CD8-positive, alpha-beta memory T cell (primary cell): ENCODE measurements at places on chromosomes 1 and 21.

DNA sequence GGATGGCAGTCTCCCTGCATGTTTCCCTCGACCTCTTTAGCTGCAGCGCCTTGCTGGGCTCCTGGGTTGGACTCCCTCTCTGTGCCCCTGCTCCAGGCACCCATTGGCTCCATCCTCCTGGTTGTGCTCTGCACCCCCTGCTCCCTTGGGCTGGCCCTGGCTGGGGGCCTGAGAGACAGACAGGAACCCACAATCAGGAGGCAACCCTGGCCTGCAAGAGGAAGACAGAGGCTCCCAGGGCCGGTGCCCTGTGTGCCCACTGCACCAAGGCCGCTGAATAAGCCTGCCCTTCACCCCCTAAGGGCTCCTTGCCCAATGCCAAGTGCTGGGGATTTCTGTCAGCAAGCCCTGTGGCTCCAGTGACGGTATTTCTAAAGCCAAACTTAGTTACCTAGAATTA, 31.5 kb upstream of the LHX4 start:
- no peak for DNase-seq

GRCh38 chr1:232968965-232969364, 18.6 kb downstream of the NTPCR start:
- DNase-seq = no peak

DNA sequence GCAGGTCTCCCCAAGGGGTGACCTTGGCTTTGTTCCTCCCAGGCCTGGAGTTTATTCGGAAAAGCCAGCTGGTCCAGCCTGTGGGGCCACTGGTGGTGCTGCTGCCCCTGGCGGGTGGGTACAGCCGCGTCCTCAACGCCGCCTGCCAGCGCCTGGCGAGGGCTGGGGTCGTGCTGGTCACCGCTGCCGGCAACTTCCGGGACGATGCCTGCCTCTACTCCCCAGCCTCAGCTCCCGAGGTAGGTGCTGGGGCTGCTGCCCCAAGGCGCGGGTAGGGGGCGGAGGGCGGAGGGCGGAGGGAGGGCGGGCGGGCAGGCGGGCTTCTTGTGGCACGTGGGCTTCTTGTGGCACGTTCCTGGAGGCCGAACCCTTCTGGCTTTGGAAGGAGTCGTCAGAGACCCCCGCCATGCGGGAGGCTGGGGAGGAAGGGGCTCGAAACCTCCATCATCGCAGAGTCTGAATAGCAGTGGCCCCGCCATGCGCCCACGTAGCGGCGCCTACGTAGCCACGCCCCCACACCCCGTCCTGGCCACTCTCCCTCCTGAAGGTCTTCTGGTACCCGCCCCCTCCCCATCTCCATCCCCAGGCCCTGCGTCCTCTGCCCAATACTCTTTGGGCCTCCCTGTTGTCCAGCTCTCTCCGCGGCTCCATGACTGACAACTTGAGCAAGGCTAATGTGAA, 16.7 kb downstream of the PCSK9 start:
- no peak for DNase-seq

DNA sequence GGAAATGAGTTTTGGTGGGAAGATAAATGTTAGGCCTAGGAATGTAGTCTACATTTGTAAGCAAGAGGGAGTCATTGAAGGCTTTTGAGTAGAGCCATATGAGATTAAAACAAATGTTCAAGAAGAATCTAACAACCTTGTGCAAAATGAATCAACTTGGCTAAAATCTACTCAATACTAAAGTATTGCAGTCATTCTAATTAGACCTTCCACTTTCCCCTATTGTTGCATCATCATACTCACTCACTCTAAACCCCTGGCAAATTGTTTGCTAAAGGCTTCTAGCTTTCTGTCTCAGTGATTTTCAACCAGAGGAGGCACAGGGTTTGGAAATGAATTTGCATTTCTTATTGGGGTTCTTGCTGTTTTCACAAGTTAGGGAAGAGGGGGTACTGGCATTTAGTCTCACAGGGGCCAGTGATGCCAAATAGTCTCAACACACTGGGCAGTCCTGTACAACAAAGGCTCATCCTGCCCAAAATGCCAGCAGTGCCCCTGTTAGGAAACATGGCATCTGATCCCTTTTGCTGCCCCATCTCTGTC, 85.3 kb downstream of the SEC16B start:
- no peak for DNase-seq

GRCh38 chr1:183228347-183229220, 42.5 kb downstream of the LAMC2 start:
- no peak for DNase-seq

GRCh38 chr1:201850053-201850397, 21.1 kb downstream of the IPO9 start:
- no peak for DNase-seq

DNA sequence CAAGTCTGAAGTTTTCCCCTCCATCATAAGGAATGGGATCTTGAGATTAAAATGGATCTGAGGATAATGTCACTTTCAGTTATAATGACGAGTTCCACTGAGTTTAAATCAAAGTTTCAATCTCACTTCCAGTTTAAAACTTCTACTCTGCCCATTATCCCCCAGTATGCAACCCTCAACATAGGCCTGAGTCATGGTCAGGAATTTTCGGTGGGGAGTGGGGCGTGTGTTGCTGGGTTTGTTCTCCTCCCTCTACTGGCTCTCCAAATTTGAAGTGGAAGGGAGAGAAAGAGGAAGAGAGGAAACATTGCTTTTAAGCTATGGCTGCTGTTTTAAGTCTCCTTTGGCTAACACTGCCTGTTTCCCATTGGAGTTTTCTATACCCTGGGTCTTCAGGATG, 152.9 kb downstream of the TM2D1 start:
- no peak for DNase-seq

DNA sequence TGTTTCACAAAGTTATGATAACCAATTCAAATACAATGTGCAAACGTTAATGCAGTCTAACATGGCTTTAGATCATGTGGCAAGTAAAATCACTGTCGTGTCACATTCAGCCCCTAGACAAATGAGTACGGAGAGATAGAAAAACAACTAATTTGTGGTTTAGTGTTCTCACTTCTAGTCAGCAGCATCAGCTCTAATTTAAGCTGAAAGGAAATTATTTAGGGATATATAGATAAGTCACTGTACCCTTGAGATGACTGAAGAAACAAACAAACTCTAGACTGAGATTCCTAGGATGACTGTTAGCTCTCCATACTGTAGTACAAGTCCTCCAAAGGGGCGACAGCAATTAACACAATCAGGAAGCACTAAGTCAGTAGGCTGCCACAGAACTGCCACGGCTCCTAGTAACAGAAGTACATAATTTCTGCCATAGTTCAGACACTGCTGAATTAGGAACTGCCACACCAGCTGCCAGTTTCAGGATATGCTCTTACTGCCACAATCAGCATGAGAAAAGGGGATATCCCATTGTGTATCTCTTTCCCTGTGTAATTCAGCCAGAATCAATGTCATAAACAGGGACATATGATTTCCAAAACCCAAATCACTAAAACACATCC, 150.4 kb upstream of the NEGR1 start:
- DNase-seq = no peak

GRCh38 chr1:187744665-187745064, 915.9 kb downstream of the PLA2G4A start:
- DNase-seq = no peak

- no peak for DNase-seq
Measured at GRCh38 chr1:221418346-221418745, 323.5 kb downstream of the DUSP10 start.

DNA sequence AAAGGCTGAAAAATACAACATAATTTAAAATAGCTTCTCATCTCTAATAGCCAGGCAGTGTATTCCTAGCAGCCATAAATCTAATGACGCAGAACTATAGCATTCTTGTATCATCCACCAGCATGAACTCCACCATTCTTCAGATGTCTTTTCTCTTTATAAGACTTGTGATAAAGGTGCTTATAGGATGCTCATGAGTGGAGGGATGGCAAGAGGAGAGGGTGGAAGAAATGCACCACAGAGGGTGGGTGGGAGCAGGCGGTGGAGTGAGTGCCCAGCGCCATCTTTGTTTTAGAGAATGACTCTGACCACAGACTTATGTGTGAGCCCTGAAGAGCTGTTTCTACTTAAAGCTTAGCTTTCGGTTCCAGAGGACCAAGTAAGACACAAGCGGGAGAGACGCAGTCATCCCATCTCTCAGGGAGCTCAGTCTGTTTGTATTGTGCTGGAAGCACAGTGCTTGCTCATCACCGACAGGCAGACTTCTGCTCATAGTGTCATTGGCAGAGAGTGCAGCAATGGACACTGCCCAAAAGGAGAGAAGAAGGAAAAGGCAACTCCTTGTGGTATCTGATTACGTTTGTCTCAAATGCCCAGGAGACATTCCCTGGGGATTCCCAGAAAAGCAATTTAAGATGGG, 65.6 kb downstream of the KCNJ15 start:
- no peak for DNase-seq

DNA sequence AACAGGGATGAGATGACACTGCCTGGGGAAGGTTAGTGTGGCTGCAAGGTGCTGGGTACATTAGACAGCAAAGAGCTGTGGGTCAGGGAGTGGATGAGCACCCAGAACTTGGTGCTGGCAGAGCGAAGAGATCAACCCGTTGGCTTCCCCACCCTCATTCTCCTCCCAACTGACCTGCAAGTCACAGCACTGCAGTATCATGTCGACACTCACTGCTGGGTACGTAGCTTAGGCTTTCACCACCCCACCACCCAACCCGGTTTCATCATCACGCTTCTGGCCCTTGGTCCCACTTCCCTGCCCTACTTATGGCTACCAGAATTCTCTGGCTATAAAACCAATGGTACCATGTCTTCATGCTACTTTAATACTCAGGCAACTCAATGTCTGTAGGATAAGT, 73.6 kb upstream of the LYST start:
- DNase-seq = no peak

- DNase-seq = no peak
Measured at GRCh38 chr1:66570196-66570595, 36.2 kb downstream of the SGIP1 start.

DNA sequence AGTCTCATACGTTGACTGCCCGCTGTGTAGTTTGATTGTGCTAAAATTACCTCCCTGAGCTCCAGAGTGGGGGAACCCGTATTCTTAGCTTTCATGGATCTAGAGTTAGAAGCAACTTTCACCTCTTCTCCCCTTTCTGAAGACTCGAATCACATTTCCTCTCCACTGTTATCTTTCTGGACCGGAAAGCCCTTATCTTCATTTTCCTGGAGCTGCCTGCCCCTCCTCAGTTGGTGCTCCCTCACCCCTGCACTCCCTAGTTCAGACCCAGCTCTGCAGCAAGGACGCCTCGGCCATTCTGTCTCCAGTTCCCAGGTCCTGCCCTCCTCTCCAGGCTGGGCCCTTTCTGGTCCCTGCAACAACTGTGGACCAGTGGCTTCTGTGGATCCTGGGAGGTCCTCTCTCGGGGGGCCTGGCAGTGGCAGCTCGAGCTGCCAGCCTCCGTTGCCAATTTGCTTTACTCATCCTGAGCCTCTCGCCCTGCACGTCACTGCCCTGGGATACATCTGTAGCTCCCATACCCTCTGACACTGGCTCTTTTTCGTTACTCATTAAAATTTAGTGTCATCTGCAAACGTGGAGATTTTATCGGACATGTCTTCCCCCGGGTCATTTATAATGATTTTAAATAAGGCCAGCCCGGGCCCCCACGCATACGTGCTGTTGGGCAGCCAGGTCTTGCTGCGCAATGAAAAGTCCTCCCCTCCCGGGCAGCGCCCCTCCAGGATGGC, 141.5 kb upstream of the VAMP3 start:
- DNase-seq = no peak

GRCh38 chr1:108880850-108881249, 4.1 kb downstream of the GPSM2 start:
- no peak for DNase-seq

DNA sequence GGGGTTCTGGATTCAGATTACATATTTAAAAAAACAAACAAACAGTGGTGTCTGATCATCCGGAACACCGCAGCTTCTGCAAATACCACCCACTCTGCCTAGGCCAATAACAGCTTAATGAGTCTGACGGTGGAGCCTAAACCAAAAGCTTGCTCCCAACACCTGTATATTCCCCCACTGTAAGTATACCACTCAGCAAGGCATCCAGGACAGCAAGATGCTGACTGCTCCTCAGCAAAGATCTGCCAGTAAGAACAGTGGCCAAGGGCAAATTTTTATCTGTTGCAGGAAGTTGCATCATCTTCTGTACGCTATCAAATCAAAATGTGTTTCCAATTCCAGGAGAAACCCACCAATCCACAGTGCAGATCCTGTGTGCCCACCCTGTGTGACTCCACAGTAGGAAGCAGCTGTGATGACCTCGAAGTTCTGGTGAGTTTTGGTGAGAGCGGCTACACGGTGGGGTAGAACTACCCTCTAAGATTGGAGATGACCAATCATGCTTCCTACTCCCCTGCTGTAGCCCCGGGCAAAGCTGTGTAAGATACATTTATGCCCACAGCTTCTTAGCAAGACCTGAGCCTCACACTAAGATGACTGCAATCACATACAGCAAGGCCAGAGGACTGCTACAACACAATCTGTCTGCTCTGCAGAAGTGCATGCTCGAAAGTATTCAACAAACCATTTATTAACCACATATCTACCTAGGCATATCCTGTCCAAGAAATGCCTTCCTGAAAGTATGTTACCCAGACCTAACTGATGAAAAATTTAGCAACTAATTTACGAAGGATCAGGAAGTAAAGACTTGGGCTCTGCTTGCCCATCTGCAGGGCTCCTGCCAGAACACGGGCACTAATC, 30.5 kb downstream of the SIPA1L2 start:
- DNase-seq = no peak

GRCh38 chr1:150777544-150777943, 12.0 kb upstream of the CTSS start:
- DNase-seq = no peak

GRCh38 chr1:61266738-61267137, 184.4 kb downstream of the NFIA start:
- DNase-seq = no peak

- DNase-seq = no peak
Measured at GRCh38 chr1:168529518-168529917, 14.3 kb downstream of the XCL2 start.

DNA sequence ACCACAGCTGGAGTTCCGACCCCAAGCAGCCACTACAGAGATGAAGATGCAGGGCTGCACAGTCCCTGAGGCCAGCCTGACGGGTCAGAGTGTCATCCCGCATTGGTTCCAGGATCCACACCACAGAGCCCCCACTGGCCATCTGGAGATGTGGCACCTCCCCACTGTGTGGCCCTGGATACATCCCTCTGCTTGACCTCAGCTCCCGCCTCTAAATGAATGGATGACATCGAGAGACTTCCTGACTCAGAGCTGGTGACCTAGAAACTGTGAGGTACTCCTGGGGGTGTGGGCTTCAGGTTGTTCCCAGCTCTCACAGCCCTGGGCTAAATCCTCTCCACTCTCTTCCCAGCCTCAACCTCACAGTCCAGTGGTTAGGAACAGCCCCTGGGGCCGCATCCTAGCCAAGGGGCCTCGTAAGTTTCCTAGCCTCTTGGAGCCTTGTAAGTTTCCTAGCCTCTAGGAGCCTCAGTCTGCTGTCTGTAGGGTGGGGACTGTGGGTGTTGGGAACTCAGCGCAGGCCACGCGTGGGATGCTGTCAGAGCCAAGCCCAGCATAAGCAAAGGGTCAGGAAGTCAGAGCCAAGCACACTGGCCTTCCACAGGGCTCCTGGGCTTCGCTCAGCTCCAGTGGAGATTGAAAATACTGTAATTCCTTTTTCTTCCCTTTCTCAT, 87.5 kb upstream of the RUNX3 start:
- peak; percentile 26 for DNase-seq

- DNase-seq = no peak
Measured at GRCh38 chr21:15192243-15192642, 127.4 kb upstream of the NRIP1 start.
